Mammary epithelial cell (primary cell): ENCODE measurements at places on chromosomes 7 and 10. TPM values are rescaled to one million over a fixed set of nuclear protein-coding genes. Genes with fewer than 3 reads are reported as not detected.

The CYP26A1 gene
- not detected for polyA plus RNA-seq

The TMEM225B gene
- not detected for polyA plus RNA-seq

The HOXA5 gene
- 8.6 TPM for polyA plus RNA-seq

The NAT16 gene
- not detected for polyA plus RNA-seq

- no peak for DNase-seq
Measured at GRCh38 chr7:24828891-24829661, 71.8 kb upstream of the GSDME start.

DNA sequence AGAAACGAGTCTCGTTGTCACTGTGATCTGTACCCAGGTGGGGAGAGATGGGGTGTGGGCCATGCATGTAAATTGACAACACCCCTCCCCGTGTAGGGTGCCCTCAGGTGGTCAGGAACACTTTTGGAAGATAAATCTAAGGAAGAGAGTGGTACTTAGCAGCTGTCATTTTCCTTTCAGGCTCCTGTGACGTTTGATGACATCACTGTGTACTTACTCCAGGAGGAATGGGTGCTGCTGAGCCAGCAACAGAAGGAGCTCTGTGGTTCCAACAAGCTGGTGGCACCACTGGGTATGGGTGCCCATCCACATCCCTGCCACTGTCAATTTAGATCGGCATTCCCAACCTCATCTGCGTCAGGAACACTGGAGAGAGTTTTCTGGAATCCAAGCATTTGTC lies 6.3 kb downstream of the ZNF862 start:
- DNase-seq, result no peak

GRCh38 chr7:117716707-117717299 lies 156.4 kb downstream of the CTTNBP2 start:
- no peak for DNase-seq

DNA sequence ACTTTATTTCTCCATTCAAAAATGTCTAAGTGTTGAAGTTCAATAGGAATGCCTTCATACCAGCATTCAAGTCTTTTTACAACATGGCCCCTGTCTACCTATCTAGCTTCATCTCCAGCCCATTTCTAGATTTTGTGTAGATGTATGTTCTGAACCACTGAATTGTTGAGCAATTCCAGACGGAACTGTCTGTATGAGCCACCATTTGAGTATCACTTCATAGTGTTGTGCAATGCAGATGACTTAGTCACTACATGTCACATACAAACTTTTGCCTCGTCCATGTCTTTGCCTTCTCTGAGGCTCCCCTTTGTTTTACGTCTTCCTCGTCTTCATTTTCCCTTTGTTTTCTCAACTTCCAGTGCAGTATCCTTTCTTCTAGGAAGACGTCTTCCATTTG lies 118.1 kb downstream of the INHBA start:
- peak; percentile 53 for DNase-seq

DNA sequence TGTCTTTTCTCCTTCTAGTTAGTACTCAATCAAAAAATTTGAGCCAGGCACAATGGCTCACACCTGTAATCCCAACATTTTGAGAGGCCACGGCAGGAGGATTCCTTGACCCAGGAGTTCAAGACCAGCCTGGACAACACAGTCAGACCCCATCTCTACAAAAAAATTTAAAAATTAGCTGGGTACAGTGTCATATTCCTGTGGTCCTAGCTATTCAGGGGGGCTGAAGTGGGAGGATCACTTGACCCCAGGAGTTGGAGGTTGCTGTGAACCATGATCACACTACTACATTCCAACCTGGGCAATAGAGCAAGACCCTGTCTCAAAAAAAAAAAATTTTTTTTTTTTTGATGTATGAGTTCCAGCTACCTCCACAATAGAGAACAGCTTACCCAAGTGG lies 57.8 kb downstream of the SKIDA1 start:
- DNase-seq, result no peak

GRCh38 chr7:123819001-123819400 lies 26.0 kb upstream of the HYAL4 start:
- DNase-seq, result peak; percentile 75

DNA sequence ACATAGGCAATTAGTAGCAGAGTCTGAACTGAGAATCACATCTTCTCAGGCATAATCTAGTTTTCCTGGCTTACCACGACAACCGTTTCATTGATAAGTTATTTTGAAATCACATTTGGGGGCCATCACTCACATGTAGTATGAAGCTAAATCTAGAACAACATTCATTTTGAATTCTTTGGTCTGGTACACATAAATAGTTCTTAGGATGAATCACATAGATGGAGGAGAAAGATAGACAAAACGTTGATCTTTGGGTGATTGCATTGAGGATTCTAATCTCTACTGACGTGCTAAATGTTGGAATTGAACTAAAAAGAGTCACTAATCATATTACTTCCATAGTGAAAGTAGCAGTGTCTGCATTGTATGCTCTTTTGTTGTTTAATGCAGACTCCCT lies 1022.6 kb downstream of the LRMDA start:
- DNase-seq, result no peak

- no peak for DNase-seq
Measured at GRCh38 chr7:92657391-92657790, 67.2 kb upstream of the FAM133B start.

GRCh38 chr7:114084002-114084471 lies 165.2 kb upstream of the PPP1R3A start:
- no peak for DNase-seq
